LHCN-M2 (cell line): ENCODE measurements at places on chromosomes 4 and X. TPM values are rescaled to one million over a fixed set of nuclear protein-coding genes. Genes with fewer than 3 reads are reported as not detected.
A peak's percentile ranks its signal among the peaks of the same experiment; 100 is the strongest.

- peak; percentile 18 for DNase-seq
These were observed 119.4 kb downstream of the AKAP4 start for GRCh38 chrX:50081282-50081889.

LONRF3 gene
- total RNA-seq, result 0.06 and 0.19 TPM in 2 replicates

DNA sequence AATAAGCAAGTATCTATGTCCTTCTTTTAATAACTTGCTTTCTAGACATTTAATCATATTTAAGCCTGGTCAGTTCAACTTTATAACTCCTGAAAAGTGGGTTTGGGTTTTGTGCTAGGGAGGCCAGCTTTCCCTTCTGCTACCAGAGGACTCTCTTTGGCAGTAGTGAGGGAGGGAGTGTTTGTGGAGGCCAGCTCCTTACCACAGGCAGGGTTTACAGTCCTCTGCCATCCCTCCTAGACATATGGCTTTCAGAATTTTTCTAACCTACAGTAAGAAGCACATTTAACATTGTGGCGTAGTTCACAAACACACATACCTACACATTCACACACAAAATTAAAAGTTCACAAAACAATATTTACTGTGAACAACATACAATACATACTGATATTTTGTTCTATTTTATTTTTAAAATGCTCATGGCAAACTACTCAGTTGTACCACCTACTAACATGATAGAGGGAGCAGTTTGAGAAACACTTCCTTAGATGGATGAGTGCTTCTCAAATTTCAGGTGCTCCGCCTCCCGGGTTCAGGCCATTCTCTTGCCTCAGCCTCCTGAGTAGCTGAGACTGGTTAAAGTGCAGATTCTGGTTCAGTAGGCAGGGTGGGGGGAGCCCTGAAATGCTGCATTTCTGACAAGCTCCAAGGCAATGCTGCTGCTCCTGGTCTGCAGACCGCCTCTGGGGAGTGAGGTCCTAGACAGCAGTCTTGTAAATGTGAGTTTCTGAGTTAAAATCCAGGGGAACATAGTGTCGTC is 86.7 kb downstream of the PTTG2 start:
- peak; percentile 37 for DNase-seq

- DNase-seq, result no peak
These were observed at the start of gene DUSP9 for GRCh38 chrX:153646620-153647373. TSS of gene DUSP9 (plus strand) at chrX:153647203. CDS start at chrX:153647954, 751 bp downstream.

PHKA2 gene
- total RNA-seq, result 3.7 and 5.9 TPM in 2 replicates

DNA sequence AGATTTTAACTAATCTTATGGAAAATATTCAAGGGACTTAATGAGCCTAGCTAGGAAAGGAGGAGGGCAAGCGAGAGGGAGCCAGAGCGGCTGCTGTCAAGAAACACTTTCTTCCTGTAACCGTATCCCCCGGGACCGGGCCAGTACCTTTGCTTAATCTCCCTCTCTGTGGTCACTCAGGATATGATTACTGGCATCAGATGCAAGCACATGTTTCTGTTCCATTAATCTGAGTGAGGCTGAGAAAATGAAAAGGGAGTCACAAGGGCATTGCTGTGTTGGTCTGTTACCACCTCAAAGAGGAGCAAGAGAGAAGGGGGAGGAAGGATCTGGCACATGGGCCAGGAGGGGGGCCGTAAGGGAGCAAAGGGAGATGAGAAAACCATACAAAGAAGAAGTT is 356.7 kb upstream of the GATB start:
- no peak for DNase-seq

GPC4 gene
- total RNA-seq, result 0.11 TPM in 1 of 2 replicates, not detected in the other

SLC38A5 gene
- total RNA-seq, result 2.9 and 4.4 TPM in 2 replicates

- DNase-seq, result no peak
These were observed 1.8 kb upstream of the FAM50A start for GRCh38 chrX:154441984-154442707.

DNA sequence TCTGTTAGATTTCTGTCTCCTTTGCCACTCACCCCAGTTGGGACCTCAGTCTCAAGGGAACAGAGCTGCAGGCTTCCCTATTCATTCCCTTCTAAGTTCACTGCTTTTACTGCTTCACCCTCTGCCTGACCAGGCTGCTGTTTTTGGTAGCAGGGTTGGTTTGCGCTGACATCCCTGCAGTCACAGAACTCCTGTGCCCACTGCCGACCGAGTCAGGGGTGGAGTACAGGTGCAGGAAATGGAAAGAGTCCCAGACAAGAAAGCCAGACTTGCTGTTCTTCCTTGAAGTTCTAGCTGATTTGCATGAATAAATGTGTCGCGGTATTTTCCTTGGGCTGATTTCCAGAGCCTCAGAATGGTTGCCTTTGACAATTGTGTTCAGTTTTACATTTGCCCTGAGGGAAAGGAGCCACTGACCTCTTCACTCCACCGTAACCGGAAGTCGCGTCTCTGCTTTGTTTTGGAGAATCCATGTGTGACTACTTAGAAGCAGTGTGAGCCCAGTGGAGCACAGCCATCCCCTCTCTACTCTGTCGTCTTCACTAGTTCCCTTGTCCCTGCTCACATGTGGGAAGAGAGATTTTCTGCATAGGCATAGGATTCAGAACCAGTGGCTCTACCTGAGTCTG is 84.8 kb downstream of the TNIP2 start:
- DNase-seq, result no peak
